ENCODE measurements at places on chromosomes 2 and 18.

DNA sequence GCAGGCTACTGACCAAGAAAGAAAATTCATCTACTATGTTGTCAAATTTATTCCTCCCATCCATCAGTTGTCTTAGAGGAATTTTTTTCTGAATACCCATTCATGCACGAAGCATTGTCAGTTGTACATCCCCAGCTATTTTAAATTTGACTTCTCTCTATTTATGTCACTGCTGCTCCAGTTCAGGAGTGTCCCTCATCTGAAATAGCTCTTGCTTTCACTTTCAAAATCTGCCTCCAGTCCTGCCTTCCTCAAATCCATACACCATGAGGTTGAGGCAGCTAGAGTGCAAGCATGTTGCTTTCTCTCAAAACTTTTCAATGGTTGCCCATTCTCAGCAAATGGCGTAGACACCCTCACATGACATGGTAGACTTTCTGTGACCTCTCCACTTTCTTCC lies 335.4 kb upstream of the CDH2 start:
- no peak for DNase-seq

GRCh38 chr2:101698014-101698843 lies 722 bp downstream of the MAP4K4 start:
- DNase-seq, result peak; percentile 12

DNA sequence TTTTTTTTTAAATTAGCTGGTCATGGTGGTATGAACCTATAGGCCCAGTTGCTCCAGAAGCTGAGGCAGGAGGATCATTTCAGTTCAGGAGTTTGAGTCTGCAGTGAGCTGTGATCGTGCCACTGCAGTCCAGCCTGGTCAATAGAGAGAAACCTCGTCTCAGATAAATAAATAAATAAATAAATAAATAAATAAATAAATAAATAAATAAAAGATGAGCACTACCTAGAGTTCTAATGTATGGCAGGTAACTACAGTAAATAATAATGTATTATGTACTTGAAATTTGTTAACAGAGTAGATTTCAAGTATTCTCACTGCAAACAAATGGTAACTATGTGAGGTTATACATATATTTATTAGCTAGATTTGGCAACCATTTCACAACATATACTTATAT lies 697.9 kb upstream of the ID2 start:
- no peak for DNase-seq

- no peak for DNase-seq
These were observed 132.4 kb upstream of the GPC1 start for GRCh38 chr2:240302933-240303595.

GRCh38 chr2:64945973-64946768 lies 43.0 kb upstream of the SLC1A4 start:
- DNase-seq, result no peak

DNA sequence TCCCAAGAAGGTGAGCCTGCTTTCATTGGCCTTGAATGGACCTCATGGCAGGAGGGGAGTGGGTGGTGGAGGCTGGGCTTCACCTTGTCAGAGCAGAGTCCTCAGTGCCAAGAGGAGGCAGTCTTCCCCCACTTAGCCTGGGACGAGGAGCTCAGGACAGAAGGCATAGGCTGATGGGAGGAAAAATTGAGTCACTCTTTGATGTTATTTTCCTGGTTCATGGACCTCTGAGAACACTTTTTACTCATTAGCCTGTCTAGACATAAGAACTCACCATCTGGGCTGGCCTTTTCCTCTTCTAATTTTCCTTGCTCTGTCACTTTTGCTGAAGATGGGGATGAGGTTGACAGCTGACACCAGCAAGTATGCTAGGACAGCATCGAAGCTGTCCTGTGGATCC lies 225.7 kb upstream of the TNP1 start:
- no peak for DNase-seq

DNA sequence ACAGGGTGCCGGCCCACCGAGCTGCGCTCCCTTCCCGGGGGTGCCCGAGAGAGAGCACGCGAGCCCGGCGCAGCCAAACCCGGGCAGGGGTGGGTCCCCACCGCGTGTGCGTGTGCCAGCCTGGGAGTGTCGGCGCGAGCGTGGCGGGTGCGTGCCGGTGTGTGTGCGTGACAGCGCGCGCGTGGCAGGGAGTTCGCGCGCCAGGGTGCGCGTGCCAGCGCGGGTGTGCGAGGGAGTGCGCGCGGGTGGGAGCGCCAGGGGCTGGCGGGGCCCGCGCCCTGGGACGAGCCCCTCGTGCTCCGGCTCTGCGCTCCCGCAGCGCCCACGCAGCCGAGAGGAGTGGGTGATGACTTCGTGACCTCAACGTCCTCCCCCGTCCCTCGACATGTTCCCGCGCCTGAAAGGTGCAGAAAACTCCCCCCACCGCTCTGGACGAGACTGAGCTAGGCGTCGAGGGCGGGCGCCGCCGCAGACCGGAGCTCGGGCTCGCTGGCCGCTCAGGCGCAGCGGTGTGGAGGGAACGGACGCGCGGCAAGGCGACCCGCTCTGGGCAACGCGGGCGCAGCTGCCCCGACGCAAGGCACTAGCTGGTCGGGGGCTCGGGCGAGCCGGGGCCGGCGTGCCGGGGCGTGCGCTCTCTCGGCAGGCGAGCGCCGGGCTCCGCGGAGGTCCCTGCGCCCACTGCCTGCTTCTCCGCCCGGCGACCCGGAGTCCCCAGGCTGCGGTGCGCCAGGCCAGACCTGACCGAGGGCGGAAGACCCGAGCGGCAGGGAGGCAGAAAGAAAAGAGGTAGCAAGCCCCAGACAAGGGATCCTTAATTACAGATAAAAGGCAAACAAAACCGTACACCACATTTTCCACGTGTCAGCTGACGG lies 582.8 kb downstream of the ZEB2 start:
- peak; percentile 15 for DNase-seq

DNA sequence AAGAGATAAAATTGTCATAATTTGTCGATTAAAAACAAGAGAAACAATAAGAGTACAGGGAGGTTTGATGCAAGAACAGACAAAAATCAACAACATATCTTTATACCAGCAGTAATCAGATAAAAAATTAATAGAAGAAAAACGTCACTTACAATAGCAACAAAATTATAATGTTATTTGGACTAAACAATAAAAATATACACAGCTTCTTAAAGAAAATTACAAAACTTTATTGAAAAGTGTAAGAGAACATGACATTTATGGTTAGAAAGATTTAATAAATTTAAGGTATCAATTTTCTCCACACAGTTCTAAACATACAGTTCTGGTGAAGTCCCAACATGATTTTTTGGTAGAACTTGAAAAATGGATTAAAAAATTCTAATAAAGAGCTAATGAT lies 12.8 kb downstream of the RNF138 start:
- no peak for DNase-seq

DNA sequence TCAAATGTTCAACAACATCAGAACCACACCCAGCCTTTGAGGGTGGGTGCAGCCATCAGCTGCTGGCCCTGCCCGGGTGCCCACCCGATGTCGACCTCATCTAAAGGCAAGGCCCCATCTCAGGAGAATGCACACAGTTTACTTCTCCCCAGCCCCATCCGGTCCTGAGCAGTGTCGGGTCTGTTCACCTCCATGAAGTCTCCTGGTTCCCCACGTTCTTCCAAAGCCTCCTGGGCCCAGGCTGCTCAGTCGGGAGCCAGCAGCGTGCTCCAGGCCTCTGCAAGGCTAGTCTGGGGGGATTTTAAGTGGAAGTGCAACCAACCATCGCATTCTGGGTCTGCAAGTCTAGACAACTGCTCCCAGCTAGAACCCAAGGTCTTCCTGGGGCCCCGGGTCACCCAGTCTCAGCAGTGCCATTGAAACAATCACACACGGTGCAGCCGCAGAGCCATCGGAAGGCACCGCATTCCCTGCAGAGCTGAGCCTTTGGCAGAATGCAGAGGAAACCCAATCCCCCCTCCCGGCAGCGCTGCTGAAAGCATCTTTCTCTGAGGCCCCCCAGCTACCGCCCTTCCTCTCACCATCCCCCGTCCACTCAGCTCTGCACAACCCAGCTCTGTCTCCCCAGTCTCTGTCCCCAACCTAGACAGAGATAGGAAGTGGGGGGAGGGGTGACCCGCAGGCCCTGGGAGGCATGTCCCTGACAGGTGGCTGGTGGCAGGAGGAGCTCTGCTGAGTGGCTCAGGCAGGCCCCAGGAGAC lies 8.5 kb downstream of the ESPNL start:
- DNase-seq, result peak; percentile 72

- peak; percentile 10 for DNase-seq
These were observed 41.4 kb upstream of the EHBP1 start for GRCh38 chr2:62663920-62664795.

DNA sequence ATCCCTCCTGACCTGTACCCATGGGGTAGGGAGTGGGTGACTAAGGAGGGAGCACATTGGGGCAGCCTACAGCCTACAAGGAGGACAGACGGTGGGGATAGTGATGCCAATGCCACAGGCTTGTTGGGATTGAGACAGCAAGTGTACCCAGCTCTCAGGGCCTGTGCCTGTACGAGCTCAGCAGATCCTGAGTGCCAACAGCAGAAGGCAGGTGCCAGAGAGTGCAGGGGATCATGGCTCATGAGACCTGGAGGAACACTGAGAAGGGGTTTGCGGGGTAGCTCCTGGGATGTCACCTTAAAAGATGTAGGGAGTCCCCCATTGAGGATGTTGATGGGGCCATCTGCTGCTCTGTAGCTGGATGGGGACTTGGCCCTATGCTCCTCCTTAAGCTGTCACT lies 10.3 kb upstream of the SNED1 start:
- peak; percentile 2 for DNase-seq

DNA sequence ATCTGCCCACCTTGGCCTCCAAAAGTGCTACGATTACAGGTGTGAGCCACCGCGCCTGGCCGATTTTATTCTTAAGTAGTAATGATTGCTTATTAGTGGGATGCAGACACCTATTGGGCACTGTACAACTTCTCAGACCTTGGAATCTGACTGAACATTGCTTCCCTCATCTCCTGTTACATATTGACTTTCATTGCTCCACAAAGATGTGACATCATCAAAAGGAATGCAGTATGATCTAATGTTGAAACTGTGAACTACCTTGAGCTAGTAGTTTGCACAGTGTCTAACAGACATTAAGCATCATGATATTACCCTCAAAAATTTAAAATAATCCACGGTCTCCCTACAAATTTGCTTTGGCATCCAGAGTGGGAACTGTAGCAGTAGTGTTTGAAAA lies 109.8 kb upstream of the SIX2 start:
- DNase-seq, result no peak

GRCh38 chr2:55898386-55899040 lies 25.1 kb downstream of the EFEMP1 start:
- no peak for DNase-seq

DNA sequence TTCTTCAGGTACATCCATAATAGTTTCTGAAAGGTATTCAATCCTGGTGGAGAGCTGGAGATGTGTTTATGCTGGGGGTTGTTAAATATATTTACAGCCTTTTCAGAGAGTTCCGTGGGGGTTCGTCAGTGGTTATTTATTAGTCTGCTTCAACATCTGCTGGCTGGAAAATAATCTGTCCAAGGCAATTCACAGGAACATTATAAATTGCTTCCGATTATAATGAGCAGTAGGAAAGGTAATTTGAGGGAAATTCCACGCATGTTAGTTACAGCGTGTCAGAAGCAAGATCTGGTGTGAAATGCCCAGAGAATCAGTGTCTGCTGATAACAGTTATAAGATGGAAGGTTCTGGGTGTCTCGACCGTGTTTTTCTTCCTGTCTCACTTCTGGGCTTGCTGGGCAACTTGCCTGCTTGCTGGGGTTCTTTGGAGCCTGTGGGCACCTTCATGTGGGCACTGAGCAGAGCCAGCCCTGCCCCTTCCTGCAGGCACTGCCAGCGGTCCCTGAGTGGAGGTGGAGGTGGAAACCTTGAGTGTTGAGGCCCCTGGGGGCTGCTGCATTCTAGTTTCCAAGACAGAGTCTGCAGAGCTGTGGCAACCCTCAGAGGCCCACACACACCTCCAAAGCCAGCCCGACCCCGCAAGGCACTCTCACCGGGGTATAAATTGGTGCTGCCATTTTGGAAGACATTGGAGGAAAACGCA lies 185.7 kb downstream of the FAM210A start:
- DNase-seq, result peak; percentile 72

DNA sequence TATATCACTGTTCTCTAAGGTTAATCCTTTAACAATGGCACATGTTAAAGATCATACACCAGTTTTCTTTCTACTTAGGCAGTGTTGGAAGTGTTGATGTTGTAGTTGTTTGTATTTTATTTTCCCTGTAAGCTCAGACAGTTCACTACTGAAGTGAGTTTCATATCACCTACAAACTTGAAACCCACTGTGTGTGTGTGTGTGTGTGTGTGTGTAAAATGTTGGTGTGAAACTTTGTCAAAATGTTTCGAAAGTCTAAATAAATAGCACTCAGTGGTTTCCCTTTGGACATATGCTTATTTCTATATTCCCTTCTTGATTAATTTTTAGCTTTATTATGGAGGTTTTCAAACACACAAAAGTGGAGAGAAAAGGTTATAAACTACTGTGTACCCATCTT lies 79.8 kb upstream of the CAVIN2 start:
- DNase-seq, result no peak

- no peak for DNase-seq
These were observed 306.0 kb downstream of the CLIP4 start for GRCh38 chr2:29420999-29421782.

GRCh38 chr18:3418083-3418482 lies 31.9 kb upstream of the TGIF1 start:
- DNase-seq, result no peak

GRCh38 chr2:97734061-97735051 lies 21.0 kb downstream of the ZAP70 start:
- no peak for DNase-seq

GRCh38 chr2:67904966-67905365 lies 157.8 kb downstream of the C1D start:
- DNase-seq, result no peak

GRCh38 chr2:221434142-221434541 lies 138.0 kb downstream of the EPHA4 start:
- DNase-seq, result no peak

- DNase-seq, result peak; percentile 65
These were observed 453 bp upstream of the ANTXR1 start for GRCh38 chr2:69012310-69013141.
